ENCODE measurements at places on chromosomes 3 and 15. TPM values are rescaled to one million over a fixed set of nuclear protein-coding genes. Genes with fewer than 3 reads are reported as not detected.

- H3K36me3 ChIP-seq: no peaks in the 10 kb centered on the region
- no peak for DNase-seq
- no peaks in the 10 kb centered on the region for H3K4me1 ChIP-seq
- no peak overlapping the region for H3K4me3 ChIP-seq
- no peaks in the 10 kb centered on the region for H3K27me3 ChIP-seq
These were observed 53.0 kb upstream of the GSK3B start for GRCh38 chr3:120147072-120147871.

The MOBP gene
- total RNA-seq: not detected

GRCh38 chr3:50177346-50177745 is 14.1 kb upstream of the GNAT1 start:
- no peak overlapping the region for H3K27ac ChIP-seq
- no peak for DNase-seq
- H3K4me1 ChIP-seq: peaks cover 19% of the 10 kb centered on the region
- no peaks in the 10 kb centered on the region for H3K36me3 ChIP-seq
- no peaks in the 10 kb centered on the region for H3K27me3 ChIP-seq

DNA sequence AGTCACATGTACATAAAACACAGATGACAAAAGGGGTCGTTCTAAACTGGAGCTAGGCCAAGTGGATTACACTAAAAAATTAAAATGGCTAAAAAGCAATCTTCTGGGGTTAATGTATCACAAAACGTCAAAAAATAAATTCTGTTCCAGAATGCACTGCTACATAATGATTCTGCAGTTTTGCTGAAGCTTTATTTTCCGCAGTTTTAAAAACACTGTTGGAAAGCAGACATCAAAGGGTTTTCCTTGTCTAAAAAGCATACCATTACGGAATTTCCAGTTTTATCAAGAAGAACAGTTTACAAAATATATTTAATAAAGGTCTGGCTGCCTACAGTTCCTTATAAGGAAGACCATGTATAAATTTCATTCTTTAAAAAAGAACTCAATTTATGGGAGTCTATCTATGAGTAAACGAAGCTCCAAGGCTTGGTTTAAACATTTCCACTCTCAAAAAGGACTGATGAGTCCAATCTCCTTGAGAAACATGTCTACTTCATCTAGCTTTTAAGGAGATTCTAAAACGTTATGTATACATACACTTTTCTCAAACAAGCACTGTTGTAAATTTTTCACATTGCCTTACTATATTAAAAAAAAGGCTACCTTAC is 1.3 kb downstream of the DMXL2 start:
- peaks cover 2% of the 10 kb centered on the region for H3K4me1 ChIP-seq
- H3K4me3 ChIP-seq: peak overlapping the region; percentile 80
- H3K27me3 ChIP-seq: no peaks in the 10 kb centered on the region
- no peak for DNase-seq

The RBP2 gene
- not detected for total RNA-seq

The MRPL47 gene
- total RNA-seq: 16.8 TPM

- no peaks in the 10 kb centered on the region for H3K36me3 ChIP-seq
- no peaks in the 10 kb centered on the region for H3K27me3 ChIP-seq
- peak; percentile 30 for DNase-seq
- no peak overlapping the region for H3K4me3 ChIP-seq
- H3K4me1 ChIP-seq: no peaks in the 10 kb centered on the region
These were observed 118.2 kb upstream of the ALDH1A3 start for GRCh38 chr15:100761290-100761935.

- no peak overlapping the region for H3K27ac ChIP-seq
- no peaks in the 10 kb centered on the region for H3K36me3 ChIP-seq
- DNase-seq: no peak
- peaks cover 17% of the 10 kb centered on the region for H3K4me1 ChIP-seq
These were observed 43.8 kb upstream of the C2CD4B start for GRCh38 chr15:62208884-62209283.

DNA sequence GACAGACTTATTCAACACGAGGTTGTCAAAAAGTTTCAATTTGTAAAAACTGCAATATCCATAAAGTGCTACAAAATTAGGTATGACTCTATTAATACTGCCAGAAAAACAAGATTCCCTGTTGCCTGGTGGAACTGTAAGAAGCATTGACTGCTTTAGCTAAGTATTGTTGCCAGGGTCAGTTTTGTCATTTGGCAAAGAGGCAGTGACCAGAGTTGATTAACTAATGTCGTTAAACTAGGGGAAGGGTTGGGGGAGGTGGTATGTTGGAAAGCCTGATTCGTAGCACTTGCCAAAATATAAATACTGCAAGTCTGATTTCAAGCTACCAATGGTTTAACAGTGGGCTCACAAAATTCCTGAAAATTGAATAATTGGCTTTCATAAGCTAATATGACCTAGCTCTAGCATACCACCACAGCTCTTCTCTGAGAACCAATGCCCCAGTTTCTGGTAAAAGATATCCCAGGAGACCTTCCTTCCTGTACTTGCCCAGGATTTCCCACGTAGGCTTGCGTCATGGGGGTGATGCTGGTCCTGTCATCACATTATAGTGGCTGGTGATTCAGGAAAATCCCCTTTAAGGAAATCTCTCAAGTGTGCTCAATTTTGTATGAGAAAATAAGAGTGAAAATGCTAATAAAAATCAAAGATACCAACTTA is 266.4 kb upstream of the TBC1D5 start:
- H3K36me3 ChIP-seq: no peaks in the 10 kb centered on the region
- no peak overlapping the region for H3K4me3 ChIP-seq
- no peaks in the 10 kb centered on the region for H3K27me3 ChIP-seq
- no peaks in the 10 kb centered on the region for H3K4me1 ChIP-seq
